ENCODE measurements at places on chromosomes 3 and 15.

DNA sequence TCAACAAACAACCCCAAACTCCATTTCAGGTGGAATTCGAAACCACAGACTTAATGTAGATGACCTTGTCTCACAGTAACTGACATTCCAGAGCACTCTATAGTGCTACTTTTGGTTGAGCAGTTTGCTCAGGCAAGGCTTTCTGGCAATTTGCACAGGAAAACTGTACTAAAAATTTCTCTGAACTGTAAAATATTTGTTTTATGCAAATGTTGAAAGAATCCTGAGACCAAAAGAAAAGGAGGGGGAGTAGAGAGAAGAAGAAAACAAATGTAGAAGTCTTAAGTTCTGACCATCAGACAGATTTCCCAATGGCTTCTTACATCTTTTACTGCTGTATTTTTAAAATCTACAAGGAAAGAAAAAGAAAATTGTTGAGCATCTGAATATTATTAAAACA lies 53.5 kb downstream of the DTWD1 start:
- no peak for DNase-seq

GRCh38 chr3:42157540-42158538 lies 66.7 kb downstream of the TRAK1 start:
- no peak for DNase-seq

DNA sequence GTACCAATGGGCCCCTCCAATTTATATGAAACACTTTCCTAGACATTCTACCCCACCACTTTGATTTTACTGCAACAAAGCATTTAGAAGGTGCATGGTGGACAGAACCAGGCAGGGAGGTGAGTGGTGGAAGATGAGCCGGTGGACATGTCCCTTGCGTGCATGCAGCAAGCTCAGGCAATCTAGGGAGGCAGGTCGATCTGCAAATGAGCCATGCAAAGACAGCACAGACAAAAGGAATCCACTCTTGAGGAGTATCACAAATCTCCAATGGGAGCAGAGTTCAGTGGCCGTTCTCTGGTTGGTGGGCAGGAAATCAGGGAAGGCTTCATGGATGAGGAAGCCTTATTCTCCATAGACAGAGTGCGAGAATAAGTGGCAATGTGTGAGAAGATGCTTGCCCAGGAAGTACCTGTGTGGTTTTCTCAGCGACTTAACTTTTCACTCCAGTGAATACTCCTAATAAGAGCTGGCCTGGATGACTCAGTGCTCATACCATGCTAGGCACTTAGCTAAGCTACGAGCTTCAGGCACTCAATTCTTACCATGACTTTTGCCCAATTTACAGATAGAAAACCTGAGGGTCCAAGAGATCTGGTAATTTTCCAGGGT lies 152.5 kb downstream of the FOXP1 start:
- no peak for DNase-seq

GRCh38 chr3:195543500-195544229 lies 540 bp upstream of the PPP1R2 start:
- DNase-seq, result no peak

DNA sequence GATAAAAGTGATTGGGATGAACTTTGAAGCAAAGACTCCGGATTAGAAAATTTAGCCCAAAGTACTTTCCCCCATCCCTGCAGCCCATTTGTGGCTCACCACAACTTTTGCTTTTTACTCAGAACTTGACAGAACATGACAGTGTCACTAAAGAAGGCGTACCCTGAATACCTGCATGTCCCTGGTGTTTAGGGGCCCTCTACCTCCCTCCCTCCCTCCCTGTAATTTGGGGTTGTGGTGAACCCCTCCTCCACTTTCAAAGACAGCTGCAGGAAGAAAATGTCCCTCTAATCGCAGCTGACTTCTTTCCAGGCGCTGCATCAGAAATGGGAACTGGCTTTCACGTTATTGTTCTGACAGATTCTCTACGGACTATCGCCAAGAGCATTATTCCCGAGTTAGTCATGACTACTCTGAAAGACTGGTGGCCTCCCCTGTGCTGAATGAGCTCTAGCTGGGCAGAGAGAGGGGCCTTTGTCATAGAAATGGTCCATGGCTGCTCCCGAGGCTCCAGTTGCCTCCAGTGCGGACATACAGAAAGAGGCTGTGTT lies 93.2 kb upstream of the ARHGEF3 start:
- DNase-seq, result no peak

DNA sequence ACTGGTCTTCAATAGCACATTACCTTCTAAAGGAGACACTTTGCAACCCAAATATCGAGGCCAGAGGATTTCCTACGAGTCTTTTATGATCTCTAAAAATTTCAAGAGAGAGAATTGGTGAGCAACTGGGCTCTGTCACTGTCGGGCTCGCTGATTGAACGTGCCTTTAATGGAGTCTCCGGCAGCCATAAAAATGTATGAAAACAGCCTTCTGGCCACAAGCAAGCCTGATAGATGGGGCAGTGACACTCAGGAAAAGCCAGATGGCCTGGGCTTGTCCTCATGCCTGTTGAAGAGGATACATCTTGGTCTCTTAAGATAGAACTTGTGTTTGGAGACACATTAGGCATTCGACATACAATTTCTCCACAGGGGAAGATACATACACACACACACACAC lies 419.5 kb upstream of the PROK2 start:
- DNase-seq, result no peak

DNA sequence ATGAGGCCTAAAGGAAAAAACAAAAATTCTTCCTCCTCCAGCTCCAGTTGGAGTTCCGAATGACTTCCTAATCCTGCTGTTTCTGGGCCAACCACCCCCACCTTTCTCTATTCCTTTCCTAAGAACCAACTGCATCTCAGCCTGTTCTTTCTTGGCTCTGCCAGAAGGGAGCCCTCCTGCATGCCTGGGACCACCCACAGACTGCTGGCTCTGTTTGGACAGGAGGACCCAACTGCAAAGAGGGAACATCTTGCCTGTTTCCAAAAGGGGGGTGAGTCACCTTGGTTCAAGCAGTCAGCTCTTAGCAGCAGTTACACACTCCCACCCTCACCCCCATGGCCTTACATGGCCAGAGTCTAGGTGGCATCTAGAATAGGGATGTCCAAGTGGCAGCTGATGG lies 116.0 kb upstream of the PRICKLE2 start:
- no peak for DNase-seq

DNA sequence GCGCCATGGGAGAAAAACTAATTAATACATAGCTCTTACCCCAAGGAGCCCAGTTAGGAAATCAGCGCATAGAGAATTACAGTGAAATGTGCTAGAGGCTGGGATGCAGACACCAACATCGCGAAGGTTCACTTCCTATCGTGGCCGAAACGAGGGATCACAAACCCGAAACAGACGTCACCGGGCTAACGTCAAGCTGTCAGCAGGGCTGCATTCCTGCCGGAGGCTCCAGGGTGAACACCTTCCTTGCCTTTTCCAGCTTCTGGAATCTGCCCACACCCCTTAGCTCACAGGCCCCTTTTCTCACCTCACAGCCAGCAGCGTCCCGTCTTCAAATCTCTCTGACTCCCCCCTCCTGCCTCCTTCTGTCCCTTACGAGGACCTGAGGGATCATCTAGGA lies 13.0 kb downstream of the GP5 start:
- DNase-seq, result no peak

- no peak for DNase-seq
Observed at GRCh38 chr15:40743485-40743901, 11.6 kb downstream of the RMDN3 start.

- no peak for DNase-seq
Observed at GRCh38 chr3:22089284-22089683, 338.3 kb upstream of the ZNF385D start.

GRCh38 chr3:3086239-3086638 lies 23.9 kb downstream of the IL5RA start:
- no peak for DNase-seq

DNA sequence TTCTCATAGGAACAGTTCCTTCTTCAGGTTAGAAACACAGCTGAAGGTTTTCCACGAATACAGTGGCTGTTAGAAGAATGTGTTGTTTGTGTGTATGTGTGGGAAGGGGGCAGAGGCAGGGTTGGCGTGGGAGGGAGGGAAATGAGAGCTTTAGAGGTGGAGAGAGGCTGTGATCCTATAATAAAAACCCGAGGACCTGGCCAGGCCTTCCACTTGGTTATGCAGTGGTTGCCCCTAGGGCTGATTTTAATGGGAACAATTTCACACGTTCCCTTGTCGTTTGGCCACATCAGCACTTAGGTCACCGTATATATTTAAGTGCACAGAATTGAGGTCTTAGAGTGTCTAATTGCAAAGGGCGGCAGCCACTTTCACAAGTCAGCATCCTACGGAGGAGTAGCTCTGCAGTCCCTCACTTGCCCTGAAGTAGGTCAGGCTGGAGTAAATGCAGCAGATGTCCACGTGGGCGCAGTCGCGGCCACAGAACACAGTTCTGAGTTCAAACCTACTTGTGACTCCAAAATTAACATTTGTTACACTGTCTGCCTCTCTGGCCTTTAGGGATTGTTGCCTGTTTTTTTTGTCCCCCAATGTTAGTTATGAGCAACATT lies 85.6 kb downstream of the PDCD6IP start:
- DNase-seq, result no peak

GRCh38 chr3:60463685-60464084 lies 787.6 kb downstream of the FHIT start:
- no peak for DNase-seq

DNA sequence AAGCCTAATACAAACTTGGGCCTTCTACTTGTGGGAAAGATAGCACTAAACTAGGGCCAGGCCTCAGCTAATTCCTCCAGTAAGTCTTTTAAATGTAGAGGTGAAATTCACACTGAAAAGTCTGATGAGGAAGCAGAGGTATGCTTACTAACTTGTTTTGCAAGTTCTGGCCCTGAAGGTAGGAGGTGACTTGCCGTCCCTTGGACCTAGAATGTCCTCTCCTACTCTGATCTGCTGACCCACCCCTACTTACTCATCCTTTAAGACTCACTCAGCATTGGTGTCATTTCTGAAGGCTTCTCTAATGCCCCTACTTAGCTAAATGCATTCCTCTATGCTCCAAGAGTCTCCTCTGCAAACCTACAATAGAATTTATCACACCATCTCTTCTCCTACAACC lies 19.4 kb downstream of the RIOX2 start:
- no peak for DNase-seq

- no peak for DNase-seq
Observed at GRCh38 chr15:73849641-73850040, 23.7 kb upstream of the TBC1D21 start.

DNA sequence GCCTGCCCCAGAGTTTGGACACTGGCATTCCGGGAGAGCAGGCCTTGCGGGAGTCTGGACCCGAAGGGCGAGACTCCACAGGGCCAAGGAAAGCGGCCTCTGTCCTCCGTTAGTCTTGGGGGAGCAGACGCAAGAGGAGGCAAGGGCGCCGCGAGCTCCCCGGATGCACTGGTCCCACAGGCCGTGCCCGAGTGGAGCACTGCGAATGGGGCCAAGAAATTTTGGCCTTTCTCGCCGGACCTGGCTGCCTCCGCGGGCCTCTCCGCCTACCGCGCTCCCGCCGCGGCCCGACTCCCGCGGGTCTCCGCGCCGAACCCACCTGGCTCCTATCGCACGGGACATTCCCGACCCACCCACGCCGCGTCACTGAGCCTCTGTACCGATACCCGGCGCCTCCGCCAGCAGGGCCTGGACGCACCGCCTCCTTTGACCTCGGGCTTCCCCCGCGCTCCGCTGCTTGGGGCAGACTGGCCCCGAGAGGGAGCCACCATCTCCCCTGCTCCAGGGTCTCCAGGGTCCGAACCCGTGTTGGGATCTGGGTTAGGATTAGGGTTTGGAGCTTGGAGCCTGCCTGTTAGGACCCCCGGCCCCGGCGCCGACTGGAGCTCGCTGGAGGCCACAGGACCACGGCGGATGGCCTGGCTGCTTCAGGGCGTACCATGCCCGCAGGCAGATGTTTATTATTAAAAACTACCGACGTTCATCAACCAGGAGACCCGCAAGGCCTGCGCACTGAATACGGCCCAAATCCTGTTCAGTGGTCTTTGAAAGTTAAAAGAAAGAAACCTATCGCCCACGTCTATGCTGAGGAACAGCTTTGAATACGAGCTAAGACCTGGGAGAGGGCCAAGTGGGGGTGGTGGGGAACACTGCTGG lies 11.7 kb downstream of the SHOX2 start:
- no peak for DNase-seq

DNA sequence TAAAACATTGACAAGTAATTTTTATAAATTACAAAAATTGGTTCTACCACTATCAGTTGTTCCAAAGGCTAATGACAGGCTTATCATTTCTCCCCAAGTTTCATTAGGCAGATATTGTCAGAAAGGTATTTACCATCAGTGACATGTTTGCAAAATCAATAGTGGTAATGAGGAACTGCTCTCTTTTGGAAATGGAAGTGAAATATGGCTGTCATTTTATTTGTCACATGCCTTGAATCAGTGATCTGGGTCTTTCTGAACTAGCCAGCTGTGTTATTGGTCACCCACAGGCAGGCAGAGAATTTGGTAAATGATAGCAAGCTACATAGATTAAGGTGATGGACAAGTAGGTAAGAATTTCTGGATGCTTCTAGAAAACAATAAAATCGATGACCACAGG lies 268.0 kb upstream of the ARHGEF26 start:
- no peak for DNase-seq

- DNase-seq, result no peak
Observed at GRCh38 chr3:124269619-124270018, 277.7 kb upstream of the ROPN1 start.

DNA sequence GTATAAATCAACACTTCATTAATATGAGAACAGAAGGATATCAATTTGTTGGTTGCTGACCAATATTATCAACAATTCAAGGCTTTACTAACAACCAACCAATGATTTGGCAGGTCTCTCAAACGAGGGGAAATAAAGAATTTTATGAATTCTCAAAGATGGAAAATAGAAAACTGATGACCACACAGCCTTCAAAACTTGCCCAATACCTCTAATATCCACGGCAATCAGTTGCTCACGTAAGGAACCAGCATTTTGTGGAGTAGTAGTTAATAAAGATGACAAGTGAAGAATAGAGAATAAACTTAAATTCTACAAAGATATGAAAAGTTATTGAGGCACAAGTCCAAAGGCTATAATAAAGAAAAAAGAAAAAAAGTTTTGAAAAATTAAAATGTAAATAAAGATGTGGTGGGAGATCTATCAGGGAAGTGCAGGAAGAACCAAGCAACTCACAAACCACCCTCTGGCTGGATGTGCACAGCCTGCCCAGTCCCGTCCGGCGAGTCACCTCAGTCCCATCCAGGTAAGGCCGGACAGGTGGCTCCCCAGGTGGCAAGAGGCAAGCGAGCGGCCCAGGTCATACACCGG lies 808 bp downstream of the GK5 start:
- DNase-seq, result no peak

DNA sequence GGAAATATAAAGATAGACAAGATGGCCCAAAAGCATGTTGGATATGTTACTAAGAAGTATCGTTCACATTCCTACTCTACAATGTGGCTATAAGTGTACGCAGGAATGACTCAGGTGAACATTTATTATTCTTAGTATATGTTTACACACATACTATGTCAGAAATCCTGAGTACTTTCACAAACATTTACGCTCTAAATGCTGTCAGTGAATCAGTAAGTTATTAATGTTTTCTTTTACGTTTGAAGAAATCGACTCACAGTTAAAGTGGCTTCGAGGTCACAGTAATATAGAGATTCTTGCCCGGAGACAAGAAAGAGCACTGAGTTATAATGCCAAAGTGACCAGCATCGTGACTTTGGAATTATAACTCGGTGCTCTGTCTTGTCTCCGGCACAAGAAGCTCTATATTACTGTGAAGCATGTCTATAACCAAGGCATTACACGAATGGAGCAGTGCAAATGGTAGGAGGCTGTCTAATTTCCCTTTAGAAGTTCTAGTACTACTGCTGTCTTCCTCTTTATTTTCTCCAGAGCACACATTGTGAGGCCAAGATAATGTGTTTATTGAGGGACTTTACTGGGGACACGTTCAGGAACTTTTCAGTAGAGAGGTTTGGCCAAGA lies 61.8 kb upstream of the P3H2 start:
- no peak for DNase-seq

GRCh38 chr3:141331377-141332318 lies 36.7 kb upstream of the ZBTB38 start:
- no peak for DNase-seq

All from COR-L47 (cell line).